ENCODE measurements at places on chromosomes 11 and 22.
A peak's percentile ranks its signal among the peaks of the same experiment; 100 is the strongest.

DNA sequence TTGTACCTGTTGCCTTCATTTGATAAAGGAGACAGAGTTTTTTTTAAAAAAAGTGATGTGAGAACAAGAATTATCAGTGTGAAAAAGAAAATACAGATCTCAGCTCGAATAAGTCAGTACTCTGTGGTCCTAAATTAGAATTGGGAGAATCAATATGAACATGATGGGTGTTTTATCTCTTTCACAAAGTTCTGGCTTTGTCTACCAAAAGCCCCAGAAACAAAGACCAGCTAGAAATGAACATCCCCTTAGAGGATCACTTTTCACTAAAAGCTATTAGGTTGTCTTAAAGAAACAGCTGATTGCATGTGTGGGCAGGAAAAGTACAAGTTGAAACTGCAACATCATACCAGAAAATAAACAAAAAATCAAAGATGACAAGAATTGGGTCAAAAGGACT lies 8.4 kb upstream of the ST14 start:
- DNase-seq = no peak

GRCh38 chr11:117970400-117971024 lies 15.7 kb upstream of the IL10RA start:
- DNase-seq = peak; percentile 53

DNA sequence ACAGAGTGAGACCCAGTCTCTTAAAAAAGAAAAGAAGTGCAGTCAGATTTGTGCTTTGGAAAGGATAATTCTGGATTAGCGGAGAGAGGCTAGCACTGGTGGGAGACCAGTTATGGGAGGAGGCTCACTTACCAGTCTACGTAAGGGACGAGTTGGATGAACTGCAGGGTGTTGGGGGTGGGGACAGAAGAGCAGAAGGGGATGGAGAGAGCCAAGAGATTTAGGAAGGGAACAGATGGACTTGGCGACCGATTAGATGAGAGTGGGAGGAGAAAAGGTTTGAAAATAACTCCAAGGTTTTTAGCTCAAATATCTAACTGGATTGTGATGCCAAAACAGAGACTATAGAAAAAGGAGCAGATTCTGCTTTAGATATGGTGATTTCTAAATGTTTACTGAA lies 81.4 kb downstream of the SFI1 start:
- no peak for DNase-seq

DNA sequence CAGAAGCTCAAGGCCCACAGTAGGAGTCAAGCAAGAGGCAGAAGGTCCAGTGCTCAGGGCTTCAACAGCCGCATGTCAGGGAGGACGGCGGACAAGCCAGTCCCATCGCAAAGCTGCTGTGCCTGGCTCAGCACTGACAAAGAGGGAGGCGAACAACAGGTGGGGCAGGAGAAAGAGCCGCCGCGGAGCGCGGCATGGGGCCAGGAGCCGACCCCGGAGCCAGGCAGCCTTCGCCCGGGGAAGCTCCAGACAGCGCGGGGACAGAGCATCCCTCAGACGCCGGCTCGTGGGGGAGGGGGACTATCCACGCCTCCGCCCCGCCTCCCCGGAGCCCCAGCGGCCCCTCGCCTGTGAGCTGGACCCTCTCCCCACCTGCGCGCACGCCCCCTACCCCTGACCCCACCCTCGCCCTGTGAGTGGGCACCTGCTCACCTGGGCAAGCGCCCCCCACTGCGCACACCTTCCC lies 369 bp downstream of the DHCR7 start:
- peak; percentile 70 for DNase-seq

DNA sequence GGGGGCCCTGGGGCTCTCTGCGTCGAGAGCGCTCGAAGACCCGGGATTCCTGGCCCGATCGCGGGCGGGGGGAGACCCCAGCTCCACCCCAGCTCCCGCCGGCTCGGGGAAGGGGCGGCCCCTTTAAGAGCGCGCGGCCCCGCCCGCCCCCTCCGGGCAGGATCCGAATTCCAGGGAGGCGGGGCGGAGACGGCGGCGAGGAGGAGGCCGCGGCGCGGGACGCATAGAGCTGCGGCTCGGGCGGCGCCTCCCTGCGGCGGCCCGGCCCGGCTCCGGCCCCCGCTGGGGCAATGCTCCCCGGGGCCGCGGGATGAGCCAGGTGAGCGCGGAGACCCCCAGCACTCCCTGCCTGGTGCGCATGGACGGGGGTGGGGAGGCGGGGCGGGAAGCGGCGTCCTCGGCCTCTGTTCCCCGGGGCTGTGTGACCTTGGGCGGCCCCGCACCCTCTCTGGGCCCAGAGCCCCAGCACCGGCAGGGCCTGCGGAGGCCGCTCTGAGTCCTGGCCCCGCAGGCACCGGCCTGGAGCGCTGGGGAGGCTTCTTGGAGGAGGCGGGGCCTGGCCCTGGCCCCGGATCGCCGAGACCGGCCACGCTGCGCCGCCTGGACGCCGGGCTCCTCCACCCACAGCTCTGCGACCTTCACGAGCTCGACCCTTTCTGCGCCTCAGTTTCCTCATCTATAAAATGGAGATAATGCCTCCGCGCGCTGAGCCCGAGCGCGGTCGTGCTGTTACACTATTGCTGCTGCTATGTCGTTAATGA lies 565 bp downstream of the GAS2L1 start:
- DNase-seq = peak; percentile 67

DNA sequence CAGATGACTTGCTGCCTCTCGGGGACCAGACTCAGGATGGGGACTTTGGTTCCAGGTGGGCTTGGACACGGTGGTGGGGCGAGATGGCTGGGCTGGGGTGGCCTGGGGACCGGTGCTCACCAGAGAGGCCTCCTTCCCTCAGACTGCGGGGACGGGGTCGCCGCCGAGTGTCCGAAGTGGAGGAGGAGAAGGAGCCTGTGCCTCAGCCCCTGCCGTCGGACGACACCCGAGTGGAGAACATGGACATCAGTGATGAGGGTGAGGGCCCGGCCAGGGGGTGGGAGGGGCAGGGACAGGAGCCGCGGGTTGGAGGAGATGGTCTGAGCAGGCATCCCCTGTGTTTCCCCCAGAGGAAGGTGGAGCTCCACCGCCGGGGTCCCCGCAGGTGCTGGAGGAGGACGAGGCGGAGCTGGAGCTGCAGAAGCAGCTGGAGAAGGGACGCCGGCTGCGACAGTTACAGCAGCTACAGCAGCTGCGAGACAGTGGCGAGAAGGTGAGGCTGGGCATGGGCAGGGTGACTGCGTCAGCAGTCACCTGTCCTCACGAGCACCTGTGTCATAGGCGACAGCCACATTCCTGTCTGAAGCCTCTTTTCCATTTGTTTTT lies 5.9 kb downstream of the SART1 start:
- no peak for DNase-seq

DNA sequence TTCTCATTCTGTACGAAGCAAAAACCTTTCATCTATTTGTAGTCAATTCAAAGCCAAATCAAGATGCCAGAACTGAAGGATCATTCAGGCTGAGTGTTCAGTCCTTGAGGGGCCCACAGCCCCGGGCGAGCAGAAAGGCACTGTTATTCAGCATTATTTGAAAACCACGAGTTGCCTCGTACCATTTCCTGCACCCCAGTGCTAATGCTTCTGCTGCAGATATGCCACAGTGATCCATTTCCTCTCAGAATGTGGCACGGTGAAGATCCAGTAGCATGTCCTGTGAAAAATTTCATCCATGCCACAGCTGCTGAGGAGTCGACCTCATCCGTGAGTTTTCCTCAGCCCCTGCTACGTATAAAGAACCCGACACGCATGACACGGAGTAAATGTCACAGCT lies 85.4 kb downstream of the OSBP2 start:
- no peak for DNase-seq

- no peak for DNase-seq
These were observed 285.0 kb downstream of the TTC28 start for GRCh38 chr22:28394513-28395110.

- no peak for DNase-seq
These were observed 9.3 kb downstream of the CCND1 start for GRCh38 chr11:69650081-69650831.

- DNase-seq = no peak
These were observed 79.7 kb upstream of the LINC01488 start for GRCh38 chr11:69401715-69402114.

GRCh38 chr11:57881647-57882046 lies 120.0 kb downstream of the CTNND1 start:
- no peak for DNase-seq

DNA sequence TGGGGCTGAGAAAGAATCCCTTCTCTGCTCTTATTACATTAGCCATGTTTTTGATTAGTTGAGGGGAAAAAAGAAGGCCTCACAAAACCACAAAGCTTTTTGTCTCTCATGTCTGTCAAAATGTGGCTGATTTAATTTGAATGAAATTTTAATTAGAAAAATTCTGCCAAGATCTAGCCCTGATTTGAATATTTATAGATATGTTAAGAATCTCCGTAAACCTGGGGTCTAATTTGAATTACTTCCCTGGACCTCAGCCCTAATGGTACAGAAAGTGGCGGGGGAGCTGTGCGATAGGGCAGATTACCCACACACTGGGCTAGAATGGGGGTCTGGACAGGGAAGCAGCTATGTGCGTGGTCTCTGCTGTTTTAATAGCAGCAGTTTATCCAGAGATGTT lies 141.3 kb upstream of the TTC12 start:
- no peak for DNase-seq

DNA sequence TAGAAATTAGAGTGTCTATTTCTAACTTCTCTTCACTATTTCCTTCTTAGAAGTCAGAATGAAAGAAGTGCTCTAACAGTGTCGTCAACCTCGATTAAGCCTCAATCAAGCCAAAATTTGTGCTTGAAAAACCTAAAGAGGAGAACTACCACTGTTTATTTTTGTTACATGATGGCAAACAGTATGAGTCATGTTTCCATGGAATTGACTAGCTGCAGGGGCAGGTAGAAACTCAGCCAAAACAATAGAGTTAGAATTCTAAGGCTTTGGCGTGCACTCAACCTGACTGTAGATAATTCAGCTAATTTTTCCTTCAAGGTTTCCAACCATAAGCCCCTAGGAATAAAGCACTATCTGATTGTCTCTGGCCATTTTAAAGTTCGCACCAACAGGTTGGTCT lies 415.9 kb downstream of the ETS1 start:
- no peak for DNase-seq

All from activated CD8-positive, alpha-beta memory T cell treated with anti-CD3 and anti-CD28 coated beads, Interleukin-2, amount 50 U/mL, for 48 hours (primary cell).